Activated naive CD8-positive, alpha-beta T cell treated with anti-CD3 and anti-CD28 coated beads, Interleukin-2, amount 10 ng/mL, durations not matched to agents 7 days and 5 days (primary cell): ENCODE measurements at places on chromosomes 16 and 17. TPM values are rescaled to one million over a fixed set of nuclear protein-coding genes. Genes with fewer than 3 reads are reported as not detected.

DNA sequence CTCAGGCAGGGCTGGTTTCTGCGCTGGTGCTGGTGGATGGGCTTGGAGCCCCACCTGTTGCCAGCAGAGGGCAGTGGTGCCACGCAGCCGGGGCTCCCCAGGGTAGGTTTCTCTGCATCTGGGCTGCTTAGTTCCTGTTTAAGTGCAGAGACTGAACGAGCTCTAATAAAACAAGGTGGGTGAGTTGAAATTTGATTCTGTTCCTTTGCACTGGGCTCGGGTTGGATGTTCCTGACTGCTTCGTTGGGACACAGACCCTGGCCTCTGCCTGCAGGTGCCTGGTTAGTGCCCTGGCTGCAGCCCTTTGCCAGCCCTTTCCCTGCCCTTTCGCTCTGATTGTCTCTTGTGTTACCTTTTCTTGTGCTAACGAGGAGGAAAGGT is 30.0 kb downstream of the TBCD start:
- peak; percentile 92 for DNase-seq
- peaks cover 16% of the 10 kb centered on the region for H3K4me1 ChIP-seq
- no peaks in the 10 kb centered on the region for H3K27me3 ChIP-seq
- no peak overlapping the region for H3K4me3 ChIP-seq
- peaks cover 11% of the 10 kb centered on the region for H3K36me3 ChIP-seq

- H3K4me1 ChIP-seq: no peaks in the 10 kb centered on the region
- peaks cover 47% of the 10 kb centered on the region for H3K27me3 ChIP-seq
- no peak for DNase-seq
- no peak overlapping the region for H3K27ac ChIP-seq
- H3K36me3 ChIP-seq: no peaks in the 10 kb centered on the region
- no peak overlapping the region for H3K4me3 ChIP-seq
Measured at GRCh38 chr17:45690625-45691275, 93.4 kb upstream of the CRHR1 start.

DNA sequence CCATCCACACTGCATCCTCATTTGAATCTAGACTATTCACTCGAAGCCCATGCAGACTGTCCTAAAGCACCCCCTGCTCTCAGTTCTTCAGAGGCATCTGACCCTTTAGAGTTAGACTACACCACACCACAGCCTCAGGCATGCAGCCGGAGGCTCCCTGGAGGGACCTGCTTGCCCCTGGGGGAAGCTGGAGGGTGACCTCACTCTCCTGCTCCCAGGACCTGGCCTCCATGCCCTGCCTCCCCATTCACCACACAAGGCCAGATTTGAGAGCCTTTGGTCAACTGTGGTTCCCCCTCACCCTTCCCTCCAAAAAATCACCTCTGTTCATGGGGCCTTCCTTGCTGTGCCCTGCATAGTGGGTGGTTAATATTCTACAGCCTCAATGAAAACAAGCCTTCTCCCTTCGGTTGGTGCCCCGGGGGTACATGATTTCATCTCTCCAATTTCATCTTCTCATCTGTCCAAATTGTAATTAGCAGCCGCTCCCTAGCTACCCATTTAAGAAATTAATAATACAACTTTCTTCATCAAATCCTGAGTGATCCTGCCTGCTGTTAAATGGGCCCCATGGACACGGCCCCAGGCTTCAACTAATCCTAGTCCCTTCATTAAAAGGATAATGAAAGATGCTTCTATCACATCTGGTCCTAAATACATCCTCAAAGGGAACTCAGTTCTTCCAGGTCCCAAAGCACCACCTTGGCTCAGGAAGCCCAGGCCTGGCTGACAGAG is 24.4 kb downstream of the ABCC12 start:
- H3K27me3 ChIP-seq: peaks cover 8% of the 10 kb centered on the region
- H3K27ac ChIP-seq: no peak overlapping the region
- no peaks in the 10 kb centered on the region for H3K36me3 ChIP-seq

The KRT23 gene
- not detected for total RNA-seq

DNA sequence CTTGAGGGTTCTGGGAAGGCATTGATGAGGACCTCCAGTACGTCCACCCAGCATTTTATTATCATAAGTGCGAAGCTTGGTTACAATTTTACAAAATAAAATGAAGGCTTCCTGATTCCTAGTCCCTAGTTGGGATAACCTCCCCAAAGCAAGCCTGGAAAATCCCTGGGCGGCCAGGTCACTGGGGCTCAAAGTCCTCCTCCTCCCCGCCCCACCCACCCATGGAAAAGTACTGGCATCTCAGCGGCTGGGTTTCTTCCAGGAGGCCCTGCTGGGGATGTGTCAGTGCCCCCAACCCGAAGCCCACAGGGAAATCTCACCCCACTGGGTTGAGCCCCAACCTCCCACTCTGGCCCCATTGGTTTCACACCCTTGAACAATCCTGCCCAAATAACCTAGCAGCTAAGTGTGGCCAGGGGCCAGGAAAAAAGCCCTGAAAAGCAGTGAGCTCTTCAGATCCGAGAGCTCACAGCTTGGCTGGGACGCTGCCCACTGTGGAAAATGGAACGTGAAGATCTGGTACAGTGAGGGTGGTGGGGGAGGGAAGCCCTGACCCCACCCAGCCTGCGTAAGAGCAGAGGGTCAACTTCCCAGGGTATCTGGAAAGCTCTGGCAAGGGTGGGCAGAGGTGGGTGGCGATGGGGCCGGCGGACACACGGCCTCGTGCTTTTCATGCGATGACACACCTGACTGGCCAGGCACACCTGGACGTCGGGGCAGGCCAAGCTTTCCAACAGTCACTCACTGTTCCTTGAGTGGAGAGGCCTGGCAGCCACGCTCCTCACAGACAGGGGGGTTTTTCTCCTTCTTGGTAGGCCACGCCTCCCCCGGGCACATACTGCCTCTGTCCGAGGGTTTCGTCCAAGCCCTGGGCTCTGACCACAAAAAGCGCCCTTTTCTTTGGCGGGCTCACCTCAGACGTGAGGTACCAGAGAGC is 324.5 kb downstream of the SOX9 start:
- no peak overlapping the region for H3K4me3 ChIP-seq
- H3K27ac ChIP-seq: no peak overlapping the region
- H3K27me3 ChIP-seq: no peaks in the 10 kb centered on the region
- H3K36me3 ChIP-seq: no peaks in the 10 kb centered on the region
- DNase-seq: no peak

DNA sequence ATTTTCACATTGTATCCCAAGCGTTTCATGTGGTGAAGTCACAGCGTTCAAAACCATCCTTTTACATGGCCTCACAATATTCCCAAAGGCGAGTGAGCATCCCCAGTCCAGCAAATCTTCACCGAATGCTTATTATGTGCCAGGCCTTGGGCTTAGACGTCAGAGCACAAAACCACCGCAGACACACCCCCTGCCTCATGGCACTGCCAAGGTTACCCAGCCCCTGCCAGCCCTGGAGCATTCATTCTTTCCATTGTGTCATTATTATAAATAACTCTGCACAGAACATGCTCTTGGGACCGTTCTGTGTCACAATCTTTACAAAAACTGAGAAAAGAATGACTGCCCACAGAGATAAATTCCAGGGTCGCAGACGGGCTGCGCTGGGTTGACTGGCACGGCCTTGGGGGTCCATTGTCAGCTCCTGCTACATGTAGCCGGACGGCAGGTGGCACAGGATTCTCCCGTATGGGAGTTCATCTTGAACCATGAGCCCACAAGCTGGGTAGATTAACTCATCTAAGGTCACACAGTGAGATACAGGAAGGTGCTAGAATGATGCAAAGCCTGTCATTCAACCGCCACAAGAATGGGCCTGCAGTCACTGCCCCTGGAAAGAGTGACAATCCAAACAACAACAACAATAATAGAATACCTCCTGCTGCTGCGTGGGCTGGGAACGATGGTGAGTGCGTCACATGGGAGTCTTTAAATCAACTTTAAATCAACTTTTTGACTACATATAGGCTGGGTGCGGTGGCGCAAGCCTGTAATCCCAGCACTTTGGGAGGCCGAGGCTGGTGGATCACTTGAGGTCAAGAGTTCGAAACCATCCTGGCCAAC is 4.5 kb upstream of the NECAB2 start:
- DNase-seq: no peak
- no peaks in the 10 kb centered on the region for H3K36me3 ChIP-seq
- H3K27ac ChIP-seq: no peak overlapping the region
- H3K4me3 ChIP-seq: no peak overlapping the region
- H3K27me3 ChIP-seq: peaks cover 2% of the 10 kb centered on the region
- peaks cover 2% of the 10 kb centered on the region for H3K4me1 ChIP-seq

GRCh38 chr17:75225016-75225415 is 19.5 kb downstream of the NUP85 start:
- DNase-seq: no peak
- H3K36me3 ChIP-seq: peaks cover 18% of the 10 kb centered on the region
- peaks cover 2% of the 10 kb centered on the region for H3K4me1 ChIP-seq
- H3K4me3 ChIP-seq: no peak overlapping the region
